ENCODE measurements at places on chromosomes 16 and 17. TPM values are rescaled to one million over a fixed set of nuclear protein-coding genes. Genes with fewer than 3 reads are reported as not detected.

DNA sequence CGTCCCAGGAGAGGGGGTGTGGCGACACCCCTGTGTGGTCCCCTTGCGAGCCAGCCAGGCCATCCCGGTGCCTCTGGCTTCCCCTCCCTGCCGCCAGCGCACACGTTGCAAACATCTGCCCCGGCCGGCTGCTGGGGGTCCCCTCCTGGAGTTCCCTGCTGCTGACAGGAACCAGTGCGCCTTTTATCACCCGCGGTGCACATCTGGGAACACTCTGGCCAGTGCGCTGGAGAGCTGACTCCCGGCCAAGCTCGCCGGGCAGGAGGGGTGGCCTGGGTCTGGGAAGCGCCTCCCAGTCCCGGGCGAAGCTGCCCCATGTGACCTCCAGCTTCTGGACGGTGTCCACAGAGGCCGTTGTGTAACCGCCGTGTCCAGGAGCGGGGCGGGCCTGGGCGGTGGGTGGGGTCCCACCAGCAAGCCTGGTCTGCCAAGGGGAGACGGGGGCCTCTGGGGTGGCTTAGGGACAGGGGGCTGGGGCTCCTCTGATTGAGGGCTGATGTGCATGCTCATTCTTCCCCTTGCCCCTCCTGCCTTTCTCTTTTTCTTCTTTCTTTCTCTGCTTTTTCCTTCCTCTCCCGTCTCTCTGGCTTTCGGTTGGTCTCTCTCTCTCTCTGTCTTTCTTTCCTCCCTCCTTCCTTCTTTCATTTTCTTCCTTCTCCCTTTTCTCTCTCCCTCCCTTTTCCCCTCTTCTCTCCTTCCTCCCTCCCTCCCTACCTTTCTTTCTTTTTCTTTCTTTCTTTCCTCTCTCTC lies 25.2 kb upstream of the CIBAR2 start:
- DNase-seq = peak; percentile 77

DNA sequence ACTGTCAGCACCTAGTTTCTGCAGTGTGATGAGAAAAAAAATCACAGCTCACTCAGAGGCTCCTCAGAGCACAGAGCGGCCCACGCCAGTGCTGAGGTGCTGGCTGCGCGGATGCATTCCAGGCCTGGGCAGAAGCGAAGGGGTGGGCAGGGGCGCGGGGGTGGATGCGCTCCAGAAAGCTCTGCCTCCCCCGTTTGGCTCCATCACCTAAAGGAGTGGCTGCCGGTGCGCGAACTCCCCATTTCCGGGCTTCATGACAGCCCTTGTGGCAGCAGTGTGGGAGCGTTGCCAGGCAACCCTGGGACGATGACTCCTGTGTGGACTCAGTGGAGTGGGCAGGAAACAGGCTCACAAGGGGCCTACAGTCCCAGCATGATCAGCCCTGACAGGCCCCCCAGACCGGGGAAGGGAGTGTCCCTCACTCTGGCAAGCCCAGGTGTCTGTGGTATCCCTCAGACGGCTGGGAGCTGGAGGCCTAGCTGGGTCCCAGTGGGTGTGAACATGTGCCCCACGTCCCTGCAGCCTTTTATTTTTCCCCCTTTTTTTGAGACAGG lies 32.8 kb upstream of the NUDT16L1 start:
- peak; percentile 86 for DNase-seq

DNA sequence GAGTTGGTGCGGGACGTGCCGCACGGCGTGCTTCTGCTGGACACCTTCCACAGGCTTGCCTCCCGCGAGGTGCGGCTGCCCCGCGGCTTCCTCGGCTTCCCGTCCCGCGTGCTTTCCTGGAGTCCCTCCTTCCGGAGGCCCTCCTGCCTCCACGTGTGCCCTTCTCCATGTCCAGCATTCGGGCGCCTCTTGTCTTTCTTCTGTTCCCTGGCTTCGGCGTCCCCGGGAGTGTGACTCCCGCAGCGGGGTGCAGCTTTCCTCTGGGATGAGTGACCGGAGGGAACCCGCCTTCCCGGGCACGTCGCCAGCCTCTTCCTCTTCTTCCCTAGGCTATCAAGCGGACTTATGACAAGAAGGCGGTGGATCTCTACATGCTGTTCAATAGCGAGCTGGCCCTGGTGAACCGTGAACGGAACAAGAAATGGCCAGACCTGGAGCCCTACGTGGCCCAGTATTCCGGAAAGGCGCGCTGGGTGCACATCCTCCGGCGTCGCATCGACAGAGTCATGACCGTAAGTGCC lies 23.0 kb downstream of the DNAH2 start:
- peak; percentile 29 for DNase-seq

DNA sequence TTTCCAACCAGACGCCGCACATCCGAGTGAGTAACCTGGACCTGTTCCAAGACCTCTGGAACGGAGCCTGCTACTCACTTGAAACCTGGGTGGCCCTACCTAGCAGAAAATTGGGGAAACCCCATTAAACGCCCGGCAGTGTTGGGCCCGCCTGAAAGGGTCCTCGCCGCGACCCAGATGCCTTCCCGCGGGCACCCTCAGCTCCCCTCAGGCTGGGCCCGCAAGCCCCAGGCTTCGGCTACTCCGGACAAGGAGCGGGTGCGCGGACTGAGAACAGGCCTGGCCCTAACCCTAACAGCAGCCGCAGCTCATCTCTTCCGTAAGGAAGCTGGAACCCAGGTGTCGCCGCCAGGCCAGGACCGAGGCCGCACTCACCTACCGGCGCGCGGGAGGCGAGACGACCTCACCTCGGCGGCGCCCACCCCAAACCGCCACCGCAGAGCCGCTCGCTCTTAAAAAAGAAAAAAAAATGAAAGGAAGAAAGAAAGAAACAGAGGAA lies 344 bp downstream of the PSME3IP1 start:
- DNase-seq = peak; percentile 67

DNA sequence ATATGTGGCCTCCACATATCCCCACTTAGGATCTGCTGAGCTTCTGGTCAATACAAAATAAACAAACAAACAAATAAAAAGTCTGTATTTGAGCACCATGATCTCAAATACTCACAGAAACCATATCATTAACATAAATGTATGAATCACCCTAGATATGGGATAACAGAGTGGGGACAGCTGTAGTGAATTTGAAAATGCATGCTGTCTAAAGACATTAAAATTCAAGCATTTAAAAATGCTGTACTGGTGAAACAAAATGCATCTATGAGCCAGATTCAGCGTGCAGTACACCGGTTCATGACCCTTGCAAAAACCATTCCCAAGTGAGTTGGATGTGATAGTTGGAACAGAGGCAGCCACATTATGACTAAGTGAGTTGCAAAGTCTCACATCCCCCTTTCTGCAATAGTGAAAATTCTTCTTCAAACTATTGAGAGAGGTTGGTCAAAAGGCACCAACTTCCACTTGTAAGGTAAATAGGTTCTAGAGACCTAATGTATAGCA lies 12.3 kb downstream of the GRIN2A start:
- DNase-seq = no peak

DNA sequence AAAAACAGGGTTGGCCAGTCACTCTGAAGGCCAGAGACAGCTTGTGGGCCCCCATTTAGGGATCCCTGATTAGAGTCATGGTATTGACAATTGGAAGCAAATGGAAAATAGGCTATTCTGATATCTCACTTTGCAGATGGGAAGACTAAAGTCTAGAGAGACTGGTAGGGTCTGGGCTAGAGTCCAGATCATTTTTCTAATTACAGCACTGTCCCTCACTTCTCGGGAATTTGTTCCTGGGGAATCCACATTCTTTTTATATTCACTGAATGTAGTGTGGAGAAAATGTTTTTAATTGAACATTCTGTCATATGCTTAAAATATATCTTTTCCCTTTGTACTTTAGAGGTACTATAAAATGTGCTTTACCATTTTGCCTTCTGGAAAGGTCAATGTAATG lies 1.1 kb downstream of the KATNIP start:
- no peak for DNase-seq

GRCh38 chr16:31347445-31347844 lies 7.5 kb upstream of the ITGAX start:
- no peak for DNase-seq

GRCh38 chr16:78303946-78304345 lies 204.5 kb downstream of the WWOX start:
- DNase-seq = no peak

DNA sequence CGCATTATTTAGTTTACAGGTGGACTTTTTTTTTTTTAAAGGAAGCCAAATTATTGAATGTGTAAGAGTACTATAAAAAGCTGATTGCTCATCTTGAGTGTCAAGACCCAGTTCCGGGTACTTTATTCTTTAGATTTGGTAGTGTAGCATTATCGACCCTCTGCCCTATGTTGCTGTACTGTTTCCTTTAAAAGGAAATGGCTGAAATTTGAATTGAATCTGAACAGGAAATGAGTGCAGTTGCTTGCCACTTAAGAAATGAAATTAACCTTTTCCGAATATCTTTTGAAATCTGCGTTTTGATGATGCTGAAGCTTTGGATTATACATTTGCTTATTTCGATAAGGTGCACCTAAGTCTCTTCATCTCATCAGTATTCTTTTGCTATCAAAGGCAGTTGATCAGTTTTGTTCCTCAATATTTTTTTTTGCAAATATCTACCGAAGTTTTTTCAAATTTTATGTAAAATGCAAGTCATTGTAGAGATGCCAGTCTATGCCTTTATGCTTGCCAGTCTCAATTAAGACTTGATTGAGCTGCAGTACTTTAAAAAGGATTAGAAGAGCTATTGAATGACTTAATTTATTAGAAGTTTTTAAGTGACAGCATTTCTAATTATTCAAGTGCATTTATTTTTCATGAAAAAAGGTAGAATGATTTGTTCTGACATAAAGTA lies 1.8 kb downstream of the GGNBP2 start:
- no peak for DNase-seq

GRCh38 chr17:74125156-74125555 lies 78.3 kb upstream of the RPL38 start:
- no peak for DNase-seq

- DNase-seq = no peak
Observed at GRCh38 chr17:44557651-44558285, 484 bp downstream of the FZD2 start.

The RRN3 gene
- 58.5 TPM for total RNA-seq

The KRT20 gene
- not detected for total RNA-seq

The ELOB gene
- 571 TPM for total RNA-seq

All from A172 (cell line).